Lower lobe of right lung (tissue), 2 donors: ENCODE measurements at places on chromosomes 3 and 15.

GRCh38 chr3:101675709-101676215 lies 1.2 kb downstream of the ZBTB11 start:
- peak; percentile 66 for DNase-seq

GRCh38 chr3:59443618-59444293 lies 393.9 kb upstream of the CFAP20DC start:
- DNase-seq, result no peak

DNA sequence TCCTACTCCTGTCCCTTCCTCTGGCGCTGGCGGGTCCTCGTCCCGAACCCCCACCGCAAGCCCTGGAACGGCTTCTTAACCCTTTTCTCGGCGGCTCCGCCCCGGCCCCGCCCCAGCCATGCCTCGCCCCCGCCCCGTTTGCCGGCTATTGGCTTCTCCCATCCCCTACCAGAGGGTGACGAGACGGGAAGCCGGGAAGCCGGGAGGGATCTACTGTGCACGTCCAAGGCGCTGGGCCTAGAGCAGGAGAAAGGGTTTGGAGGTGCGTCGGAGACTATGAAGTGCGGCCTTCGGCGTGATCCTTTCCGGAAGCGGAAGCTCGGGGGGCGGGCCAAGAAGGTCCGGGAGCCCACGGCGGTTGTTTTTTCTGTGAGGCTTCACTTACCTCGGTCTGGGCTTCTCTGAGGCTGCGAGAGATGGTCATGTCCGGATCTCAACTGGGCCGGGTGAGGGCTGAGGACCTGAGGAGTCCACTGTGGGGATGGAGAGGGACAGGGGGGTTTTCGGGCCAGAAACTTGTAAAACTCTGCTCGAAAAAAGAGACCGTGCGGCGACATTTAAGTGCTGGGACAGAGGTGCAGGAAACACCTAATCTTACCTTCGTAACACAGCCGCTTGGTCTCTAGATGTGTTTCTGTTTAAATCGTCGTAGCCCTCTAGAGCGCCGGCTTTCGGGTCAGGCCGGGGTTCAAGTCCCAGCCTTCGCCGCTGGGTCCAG lies 21.4 kb downstream of the ROPN1B start:
- peak; percentile 93 for DNase-seq

DNA sequence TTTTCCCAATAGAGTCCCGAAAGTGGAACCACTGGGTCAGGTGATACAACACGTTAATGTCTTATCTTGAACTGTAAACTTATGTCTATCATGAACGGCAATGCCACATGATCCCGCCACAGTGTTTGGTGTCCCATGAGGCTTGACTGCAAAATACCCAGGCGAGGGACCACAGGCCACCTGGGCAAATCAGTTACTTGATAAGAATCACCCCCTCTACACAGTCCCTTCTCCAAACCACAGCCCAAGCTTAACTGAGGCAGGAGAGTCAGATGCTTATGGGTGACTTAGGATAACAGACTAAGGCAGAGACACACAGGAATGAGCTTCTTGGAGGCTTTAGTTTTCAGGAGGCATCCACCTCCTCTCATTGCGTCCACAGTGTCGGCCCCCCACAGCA lies 42.9 kb upstream of the SNRPA1 start:
- no peak for DNase-seq

- DNase-seq, result no peak
These were observed 76.0 kb downstream of the TMCO5A start for GRCh38 chr15:38010395-38010794.
